ENCODE measurements at places on chromosomes 5 and 9. TPM values are rescaled to one million over a fixed set of nuclear protein-coding genes. Genes with fewer than 3 reads are reported as not detected.

The HSD17B3 gene
- polyA plus RNA-seq = not detected

The NUTM2F gene
- polyA plus RNA-seq = not detected

The MLANA gene
- polyA plus RNA-seq = 8.6 TPM

The RECK gene
- polyA plus RNA-seq = 25.1 TPM

- DNase-seq = no peak
Observed at GRCh38 chr9:134892820-134893420, 12.3 kb downstream of the FCN2 start.

The EQTN gene
- polyA plus RNA-seq = not detected

GRCh38 chr9:105296445-105296844 lies 52.0 kb downstream of the SLC44A1 start:
- DNase-seq = no peak

DNA sequence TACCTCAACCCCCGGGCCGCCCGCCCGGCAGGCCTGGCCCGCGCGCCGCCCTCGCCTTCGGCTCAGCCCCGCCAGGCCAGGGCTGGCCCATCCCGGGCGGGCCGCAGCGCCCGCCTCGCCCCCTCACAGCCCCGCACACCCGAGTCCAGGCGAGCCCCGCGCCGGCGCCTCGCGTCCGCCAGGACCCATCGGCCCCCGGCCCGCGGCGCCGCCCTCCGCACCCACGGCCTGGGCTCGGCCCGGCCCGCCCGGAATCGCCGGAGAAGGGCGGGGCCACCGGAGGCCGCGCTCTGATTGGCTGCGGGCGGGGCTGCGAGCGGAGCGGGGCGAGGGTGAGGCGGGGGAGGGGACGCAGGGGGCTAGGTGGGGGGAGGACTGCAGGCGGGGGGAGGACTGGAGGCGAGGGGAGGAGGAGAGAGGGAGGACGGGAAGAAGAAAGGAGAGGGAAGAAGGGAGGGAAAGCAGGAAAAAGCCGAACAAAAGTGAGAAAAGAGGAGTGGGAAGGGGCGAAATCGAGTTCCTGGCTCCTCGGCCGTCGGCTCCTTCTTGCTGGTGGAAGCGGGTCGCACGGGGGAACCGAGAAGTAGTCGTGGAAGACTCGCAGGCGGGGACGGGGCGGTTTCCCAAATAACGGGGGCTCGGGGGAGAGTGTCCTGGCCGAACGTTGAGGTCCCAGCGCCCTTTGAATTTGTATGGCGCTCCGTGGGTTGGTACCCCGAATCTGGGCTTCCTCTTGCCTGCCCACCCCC lies 472 bp upstream of the UBTD2 start:
- peak; percentile 90 for DNase-seq

The SMC2 gene
- polyA plus RNA-seq = 28.4 TPM

The SIMC1 gene
- 15.8 TPM for polyA plus RNA-seq

GRCh38 chr5:177365845-177366527 lies 8.3 kb downstream of the RGS14 start:
- DNase-seq = no peak

GRCh38 chr5:55027595-55027994 lies 3.5 kb downstream of the GZMK start:
- no peak for DNase-seq

The PCAT7 gene
- 3.7 TPM for polyA plus RNA-seq

DNA sequence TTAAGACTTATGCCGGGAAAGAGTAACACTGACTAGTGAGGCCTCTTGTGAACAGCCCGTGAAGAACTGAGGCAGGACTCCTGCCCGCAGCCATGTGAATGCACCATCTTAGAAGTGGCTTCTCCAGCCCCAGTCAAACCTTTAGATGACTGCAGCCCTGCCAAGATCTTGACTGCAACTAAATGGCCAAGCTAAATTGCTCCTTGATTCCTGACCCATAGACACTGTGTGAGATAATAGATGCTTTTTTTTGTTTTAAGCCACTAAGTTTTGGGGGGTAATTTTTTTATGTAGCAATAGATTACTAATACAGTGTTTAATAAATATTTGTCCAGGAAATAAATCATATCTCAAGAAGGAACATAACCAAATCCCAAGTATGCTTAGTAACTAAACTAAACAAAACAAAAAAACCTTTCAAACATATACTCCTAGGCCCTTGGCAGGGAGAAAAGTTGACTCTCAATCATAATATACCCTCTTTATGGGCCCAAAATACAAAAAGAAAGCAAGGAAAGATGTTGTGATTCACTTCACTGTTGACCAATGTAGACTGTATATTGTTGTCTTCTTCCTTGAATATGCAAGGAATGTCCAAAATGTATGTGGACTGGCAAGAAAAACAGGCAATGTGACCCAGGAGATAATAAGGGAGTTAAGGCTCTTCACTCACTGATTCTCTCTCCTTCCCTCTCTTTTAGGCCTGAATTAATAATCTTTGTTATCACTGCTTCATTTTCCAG lies 79.7 kb upstream of the ZNF366 start:
- DNase-seq = no peak

- no peak for DNase-seq
Observed at GRCh38 chr5:69156456-69156855, 10.5 kb upstream of the CCNB1 start.

The HCN1 gene
- polyA plus RNA-seq = 5.4 TPM
